ENCODE measurements at places on chromosomes 7 and 10.
A peak's percentile ranks its signal among the peaks of the same experiment; 100 is the strongest.

DNA sequence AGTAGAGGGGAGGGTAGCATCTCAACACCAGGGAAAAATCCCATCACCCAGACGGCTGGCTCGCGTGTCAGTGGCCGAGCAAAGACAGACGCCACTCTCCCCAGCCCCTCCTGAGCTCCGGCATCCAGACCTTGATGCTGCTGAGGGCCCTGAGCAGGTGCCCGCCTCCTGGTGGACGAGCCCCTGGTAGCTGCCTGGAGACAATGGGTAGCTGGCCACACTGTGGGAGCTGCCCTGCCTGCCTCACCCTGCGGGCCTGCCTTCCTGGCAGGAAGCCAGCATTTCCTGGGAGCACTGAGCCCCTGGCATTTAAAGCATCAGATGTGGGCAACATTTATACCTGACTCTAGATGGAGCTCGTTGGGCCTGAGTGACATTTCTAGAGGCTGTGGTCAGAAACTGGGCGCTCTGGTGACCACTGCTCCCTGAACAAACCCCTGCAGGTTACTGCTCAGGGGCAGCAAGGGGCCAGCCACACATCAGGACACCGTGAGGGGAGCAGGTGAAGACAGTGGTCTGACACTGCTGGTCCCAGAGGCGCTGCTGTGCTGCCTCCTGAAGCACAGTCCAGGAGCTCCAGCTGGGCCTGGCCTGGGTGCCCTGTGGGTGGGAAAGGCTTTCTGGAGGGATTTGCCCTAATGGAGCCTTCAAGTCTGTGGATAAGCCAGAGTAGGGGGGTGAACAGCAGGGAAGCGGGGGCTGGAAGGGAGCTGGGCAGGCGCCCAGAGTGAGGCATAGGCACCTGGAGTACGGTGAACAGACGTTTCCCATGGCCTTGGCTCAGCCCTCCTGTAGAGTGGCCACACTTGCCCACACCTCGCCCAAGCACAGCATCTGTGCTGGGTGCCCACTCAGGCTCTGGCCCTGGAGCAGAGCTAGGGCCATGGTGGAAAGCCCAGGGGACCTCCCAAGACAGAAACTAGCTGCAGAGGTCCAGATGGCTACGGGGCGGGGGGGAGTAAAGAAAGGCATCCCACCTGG is 138.7 kb downstream of the MAPK8 start:
- DNase-seq, result peak; percentile 48

- no peak for DNase-seq
Observed at GRCh38 chr10:48608976-48609375, 4.1 kb upstream of the ARHGAP22 start.

GRCh38 chr7:2645274-2645868 is 13.6 kb downstream of the TTYH3 start:
- peak; percentile 20 for DNase-seq

GRCh38 chr10:14535457-14536130 is 204.9 kb upstream of the FRMD4A start:
- no peak for DNase-seq

- no peak for DNase-seq
Observed at GRCh38 chr7:5549096-5549763, 125.6 kb upstream of the TNRC18 start.

- no peak for DNase-seq
Observed at GRCh38 chr7:144606261-144606660, 202.8 kb upstream of the NOBOX start.

DNA sequence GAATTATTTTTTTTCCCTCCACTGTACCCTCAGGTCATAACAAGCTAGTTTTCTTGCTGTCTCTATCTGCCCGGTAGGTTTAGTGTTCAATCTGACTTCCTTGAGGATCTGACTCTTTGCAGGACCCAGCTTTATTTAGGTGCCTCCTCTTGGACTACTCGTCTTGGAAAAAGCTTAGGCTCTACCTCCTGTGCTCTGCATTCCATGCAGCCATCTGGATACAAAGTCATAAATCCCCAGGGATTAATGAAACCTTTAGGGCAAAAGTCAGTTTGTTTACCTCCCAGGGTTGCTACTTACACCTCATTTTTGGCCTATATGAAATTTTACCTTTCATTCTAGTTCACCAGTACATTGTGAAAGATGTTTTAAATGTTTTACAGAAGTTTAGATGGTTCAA is 8.0 kb downstream of the STAG3 start:
- no peak for DNase-seq

- no peak for DNase-seq
Observed at GRCh38 chr7:85522070-85522469, 335.2 kb upstream of the SEMA3D start.
